Activated T-helper 1 cell treated with anti-CD3 and anti-CD28 coated beads, Interleukin-12 subunit alpha, Interleukin-12 subunit beta, Interleukin-2, Interleukin-4 antibody, amounts not matched to agents 30 ng/mL and 10 ng/mL and 1 ng/mL, durations not matched to agents 14 hours and 24 hours and 36 hours (primary cell): ENCODE measurements at places on chromosomes 13 and 19. TPM values are rescaled to one million over a fixed set of nuclear protein-coding genes. Genes with fewer than 3 reads are reported as not detected.

CEACAM4 gene
- not detected in 2 replicates for total RNA-seq

- DNase-seq: no peak
These were observed 4.0 kb downstream of the TCF3 start for GRCh38 chr19:1648459-1648849.

DNA sequence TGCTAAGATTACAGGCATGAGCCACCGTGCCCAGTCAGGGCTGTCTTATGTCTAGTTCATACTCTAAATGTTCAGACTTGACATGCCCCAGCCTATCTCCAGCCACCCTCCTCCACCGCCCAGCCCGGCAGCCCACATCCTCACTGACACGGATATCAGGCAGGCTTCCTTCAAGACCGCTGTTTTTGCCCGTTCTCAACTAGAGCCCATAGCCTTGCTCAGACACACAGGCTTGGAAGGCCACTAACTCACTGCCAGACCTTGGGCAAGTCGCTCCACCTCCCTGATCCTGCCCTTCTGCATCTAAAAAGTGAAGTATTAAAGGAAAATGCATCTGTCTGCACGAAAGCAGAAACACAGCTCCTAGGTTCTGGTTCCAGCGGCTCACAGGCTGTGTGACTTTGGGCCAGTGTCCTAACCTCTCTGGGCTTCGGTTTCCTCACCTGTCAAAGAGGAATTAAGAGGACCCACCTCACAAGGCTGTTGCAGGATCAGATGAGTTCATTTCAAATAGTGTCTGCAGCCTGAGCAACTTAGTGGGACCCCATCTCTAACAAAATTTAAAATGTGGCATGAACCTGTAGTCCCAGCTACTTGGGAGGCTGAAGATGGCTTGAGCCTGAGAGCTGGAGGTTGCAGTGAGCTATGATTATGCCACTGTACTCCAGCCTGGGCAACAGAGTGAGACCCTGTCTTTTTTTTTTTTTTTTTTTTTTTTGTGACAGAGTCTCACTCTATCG lies 14.5 kb upstream of the CERS4 start:
- DNase-seq: peak; percentile 36

DNA sequence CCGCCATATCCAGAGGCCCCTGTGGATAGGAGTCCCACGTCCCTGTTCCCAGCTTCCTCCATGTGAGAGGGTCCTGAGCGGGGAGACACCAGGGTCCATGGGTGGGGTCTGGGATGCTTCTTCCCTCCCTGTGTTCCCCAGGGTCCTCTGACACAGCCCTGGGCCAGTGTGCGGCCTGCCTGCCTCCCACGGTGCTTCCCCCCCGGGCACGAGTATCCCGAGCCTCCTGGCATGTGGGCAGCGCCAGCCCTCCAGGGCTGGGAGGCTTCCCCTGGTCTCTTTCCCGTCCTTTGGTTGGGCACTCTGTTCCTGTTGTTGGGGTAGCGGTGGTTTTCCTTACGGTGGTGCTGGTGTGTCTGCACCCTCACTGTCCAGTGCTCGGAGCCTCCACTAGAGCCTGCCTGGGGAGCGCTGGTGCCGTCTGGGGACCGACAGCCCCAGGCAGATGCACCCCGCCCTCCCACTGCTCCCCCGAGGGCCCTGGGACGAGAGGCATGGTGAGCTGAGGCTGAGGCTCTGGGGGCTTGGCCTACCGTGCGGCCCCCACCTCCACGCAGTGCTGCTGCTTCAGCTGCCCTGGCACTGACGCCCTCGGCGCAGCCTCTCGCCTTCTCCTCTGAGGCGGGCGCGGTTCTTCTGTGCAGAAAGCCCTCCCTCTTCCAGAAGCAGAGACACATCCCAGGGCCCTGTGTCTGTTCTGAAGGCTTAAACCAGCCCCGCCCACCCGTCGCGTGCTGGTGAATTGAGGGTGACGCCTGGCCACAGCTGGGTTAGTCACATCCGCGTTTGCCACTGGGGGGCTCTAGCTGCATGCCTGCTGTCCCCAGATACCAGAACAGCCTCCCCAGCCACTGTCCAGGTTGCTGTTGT lies 27.9 kb downstream of the PLEKHJ1 start:
- DNase-seq: no peak

DNA sequence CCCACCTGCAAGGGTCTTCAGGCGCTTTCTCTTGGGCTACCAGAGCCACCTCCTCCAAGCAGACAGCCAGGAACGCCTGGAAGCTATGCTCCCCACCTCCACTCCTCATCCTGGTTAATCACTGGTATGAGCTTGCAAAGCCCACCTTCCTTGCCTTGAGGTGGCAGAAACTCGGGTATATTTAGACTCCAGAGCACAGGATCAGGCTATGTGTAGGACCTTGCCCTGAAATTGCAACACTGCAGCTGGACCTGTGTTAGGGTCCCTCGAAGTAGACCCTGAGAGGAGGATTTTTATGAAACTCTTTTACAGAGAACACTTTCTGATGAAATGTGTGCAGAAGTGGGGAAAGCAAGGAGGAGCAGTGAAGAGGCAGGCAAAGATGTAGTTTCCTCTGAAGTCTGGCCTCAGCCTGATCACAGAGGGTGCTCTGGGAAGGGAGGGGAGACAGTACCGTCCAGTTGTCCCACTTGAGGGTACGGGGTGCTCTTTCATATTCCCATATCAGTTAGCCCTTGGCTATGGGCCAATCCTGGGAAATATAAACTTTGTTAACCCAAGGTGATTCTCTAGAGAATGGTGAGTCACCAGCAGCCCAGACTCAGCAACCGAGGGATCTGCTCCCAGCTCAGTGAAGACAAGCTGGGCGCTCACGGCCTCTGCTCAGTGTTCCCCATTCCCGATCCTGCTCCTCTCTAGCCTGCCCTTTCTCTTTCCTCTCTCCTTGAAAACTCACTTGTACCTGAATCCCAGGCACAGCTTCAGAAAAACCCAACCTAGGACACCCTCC lies 157.9 kb downstream of the UQCRFS1 start:
- no peak for DNase-seq

- DNase-seq: no peak
These were observed 212.5 kb downstream of the POSTN start for GRCh38 chr13:37385956-37386670.

DNA sequence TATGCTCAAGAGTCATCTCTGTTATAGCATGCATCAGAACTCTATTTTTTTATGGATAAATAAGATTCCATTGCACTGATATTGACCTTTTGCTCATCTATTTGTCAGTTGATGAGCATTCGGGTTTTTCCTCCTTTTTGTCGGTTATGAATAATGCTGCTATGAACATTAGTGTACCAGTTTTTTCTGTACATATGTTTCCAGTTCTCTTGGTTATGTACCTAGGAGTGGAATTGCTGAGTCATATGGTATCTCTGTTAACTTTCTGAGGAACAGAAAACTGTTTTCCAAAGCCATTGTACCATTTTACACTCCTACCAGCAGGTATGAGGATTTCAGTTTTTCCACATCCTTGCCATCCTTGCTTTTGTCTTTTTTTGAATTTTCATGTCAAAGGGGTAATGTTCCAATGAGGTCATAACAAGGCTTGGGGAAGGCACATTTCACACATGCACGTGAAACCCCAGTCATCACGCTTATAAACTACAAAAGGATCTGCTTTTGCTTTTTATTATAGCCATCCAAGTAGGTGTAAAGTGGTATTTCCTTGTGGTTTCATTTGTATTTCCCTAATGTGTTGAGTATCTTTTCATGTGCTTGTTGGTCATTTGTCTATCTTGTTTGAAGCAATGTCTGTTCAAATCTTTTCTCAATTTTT lies 14.6 kb downstream of the KBTBD7 start:
- DNase-seq: no peak

- DNase-seq: no peak
These were observed 385.2 kb downstream of the PCDH20 start for GRCh38 chr13:61030445-61030844.

DNA sequence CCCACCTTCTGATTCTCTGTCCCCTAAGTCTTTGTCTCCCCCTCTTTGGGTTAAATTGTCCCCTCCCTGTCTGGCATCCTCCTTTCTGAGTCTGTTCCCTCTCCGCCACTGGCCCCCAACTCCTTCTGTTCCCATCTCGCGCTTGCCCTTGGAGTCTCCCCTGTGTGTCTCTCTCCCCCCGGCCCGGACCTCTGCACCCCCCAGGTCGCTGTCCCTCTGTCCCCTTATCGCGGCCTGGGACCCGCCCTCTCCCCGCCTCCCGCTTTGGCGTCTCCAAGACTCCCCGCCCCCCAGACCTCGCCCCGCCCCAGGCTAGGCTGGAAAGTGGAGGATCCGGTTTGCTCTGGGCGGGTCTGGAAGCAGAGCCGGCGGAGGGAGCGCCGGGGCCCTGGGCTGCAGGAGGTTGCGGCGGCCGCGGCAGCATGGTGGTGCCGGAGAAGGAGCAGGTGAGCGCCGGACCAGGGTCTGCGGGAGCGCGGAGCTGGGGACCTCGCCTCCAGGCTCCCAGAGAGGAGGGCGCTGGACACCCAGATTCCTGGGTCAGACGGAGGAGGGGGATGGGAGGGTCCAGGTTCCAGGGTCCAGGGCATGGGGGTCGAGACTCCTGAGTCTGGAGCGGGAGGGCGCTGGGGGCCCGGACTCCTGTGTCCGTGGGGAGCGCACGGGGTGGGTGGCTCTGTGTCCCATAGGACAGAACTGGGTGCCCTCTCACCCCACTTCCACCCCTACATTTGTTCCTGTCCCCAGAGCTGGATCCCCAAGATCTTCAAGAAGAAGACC lies at the start of gene TRPM4:
Gene TRPM4, plus strand, starts transcription at position 348 of the 780 bp plus-strand sequence. Its CDS starts 75 bp downstream, at position 423.
- DNase-seq: peak; percentile 53

DNA sequence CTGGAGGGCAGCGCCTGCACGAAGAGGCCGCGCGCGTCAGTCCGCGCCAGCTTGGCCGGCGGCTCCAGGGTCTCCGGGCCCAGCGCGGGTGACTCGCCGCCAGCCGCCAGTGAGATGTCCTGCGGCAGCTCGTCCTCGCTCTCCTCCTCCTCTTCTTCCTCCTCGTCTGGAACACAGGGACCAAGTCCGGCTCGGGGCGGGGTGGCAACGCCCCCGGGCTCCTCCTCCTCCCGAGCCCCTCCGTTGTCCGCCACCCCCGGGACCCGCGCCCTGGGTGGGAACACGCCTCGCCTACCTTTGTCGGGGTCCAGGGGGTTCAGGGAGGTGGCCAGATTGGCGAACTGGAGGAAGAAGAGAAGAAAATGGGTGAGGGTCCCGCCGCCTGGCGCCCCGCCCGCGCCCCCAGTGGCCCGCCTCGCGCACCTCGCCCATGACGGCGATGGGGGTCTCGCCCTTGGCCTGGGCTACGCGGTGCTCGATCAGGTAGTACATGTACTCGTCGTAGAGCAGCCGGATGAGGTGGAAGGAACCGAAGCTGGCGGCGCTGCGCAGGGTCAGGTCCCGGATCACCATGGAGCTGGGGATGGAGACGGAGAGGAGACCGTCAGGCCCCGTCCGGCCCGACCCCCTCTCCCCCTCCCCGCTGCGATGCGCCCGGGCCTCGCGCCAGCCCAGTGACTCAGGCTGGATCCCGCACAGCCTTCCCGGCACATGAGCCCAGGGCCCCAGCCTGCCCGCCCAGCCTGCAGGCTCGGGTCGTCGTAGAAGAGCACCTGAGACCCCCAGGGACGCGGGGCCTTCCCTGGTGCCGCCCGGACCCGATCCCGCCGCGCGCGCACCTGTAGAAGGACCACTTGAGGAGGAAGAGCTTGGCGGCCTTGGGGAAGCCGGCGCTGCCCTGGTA lies 10.6 kb downstream of the DCAF15 start:
- DNase-seq: no peak

- no peak for DNase-seq
These were observed 72.6 kb upstream of the KLF5 start for GRCh38 chr13:72986197-72986596.

BICRA gene
- total RNA-seq: 13.0 and 13.5 TPM in 2 replicates

- no peak for DNase-seq
These were observed 51.9 kb upstream of the UQCRFS1 start for GRCh38 chr19:29264897-29265296.

GRCh38 chr19:45443462-45444317 lies 20.0 kb upstream of the ERCC1 start:
- DNase-seq: peak; percentile 43

DNA sequence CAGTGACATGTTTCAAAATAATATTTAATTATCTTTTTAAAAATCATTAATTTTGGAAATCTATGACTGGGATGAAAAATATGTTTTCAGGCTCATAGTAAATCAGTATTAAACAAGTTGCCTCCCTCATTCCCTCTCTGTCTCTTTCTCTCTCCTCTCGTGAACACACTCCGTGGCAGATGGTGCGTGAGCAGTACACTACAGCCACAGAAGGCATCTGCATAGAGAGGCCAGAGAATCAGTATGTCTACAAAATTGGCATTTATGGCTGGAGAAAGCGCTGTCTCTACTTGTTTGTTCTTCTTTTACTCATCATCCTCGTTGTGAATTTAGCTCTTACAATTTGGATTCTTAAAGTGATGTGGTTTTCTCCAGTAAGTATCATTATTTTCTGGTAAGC lies 22.7 kb downstream of the SGCG start:
- no peak for DNase-seq

USHBP1 gene
- total RNA-seq: 0.10 and 0.26 TPM in 2 replicates

GRCh38 chr13:94121686-94122085 lies 357.8 kb downstream of the DCT start:
- DNase-seq: no peak

DNA sequence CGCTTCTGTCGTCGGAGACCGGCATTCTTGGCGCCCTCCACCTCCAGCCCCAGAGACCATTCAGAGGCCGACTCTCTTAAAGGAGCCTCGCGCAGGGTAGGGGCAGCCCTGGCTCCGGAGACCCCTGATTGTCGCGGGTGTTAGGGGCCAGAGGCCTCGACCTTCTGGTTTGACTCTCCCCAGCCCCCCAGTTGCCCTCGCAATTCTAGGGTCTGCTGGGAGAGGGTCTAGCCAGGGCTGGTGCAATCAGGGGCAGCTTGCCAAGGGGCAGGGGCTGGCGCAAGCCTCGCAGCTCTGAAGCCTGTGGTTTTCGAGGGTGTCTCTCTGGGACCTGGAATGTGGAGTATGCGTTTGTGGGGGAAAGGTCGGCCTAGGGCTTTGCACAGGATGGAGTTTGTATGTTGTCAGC lies 1.6 kb upstream of the SLC7A10 start:
- DNase-seq: no peak
